ENCODE measurements at places on chromosomes 16 and 17.
A peak's percentile ranks its signal among the peaks of the same experiment; 100 is the strongest.

DNA sequence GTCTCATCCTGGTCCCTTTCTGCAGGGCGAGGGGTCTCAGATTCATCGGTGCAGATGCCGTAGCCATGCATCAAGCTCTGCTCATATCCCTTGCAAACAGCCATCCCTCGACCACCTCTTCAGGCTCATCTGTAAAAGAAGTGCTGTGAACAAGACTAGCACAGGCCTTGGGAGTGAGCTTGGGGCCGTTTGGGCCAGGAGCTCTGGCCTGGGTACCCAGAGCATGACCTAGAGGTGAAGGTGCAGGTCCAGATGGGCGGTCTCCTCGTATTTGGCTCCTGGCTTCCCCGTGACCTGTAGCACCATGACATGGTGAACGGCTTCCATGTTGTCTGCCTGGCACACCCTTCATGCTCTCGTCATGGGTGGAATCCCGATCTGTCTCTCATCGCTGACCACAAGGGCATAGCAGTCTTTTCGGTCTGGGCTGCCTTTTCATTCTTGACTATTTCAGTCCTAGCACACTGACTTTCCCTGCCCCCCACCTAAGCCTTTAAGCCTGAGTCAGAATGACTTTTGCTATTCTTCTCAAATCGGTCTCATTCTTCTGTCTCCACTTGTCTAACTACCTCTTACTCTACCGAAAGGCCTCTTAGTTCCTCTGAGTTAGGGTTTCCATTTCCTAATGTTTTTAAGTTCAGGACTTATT, 216.0 kb downstream of the FOXL1 start:
- DNase-seq: no peak

GRCh38 chr16:77433146-77433545, 1.7 kb downstream of the ADAMTS18 start:
- DNase-seq: no peak

DNA sequence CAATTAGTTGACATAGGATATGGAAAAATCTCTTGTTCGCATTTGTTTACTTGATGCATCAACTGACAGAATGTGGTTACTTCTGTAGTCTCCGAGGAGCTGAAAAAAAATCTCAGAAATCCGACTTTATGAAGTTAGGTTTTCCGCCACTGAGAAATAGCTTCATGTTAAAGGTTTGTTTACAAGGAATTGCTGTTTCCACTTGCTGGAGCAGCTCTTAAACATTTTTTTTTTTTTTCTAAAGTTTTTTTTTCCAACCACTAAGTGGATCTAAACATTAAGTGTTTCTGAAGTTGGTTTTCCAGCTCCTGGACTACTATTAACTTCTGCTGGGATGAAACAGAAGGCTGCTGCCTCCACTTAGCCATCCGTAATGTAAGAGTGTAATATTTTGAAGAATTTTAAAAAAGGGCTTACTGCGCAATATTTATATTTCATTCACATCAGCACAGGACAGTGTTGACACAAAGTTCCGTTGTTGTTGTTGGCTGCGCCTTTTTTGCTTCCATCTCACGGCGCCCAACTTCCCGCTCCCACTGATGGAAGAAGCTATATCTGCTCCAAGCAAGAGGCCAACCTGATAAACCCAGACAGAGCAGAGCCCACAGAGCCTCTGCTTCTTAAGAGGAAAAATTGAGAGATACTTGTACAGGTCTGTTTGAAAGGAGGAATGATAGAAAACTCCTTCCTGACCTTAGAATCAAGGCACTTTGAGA, 167.7 kb upstream of the KCNJ16 start:
- DNase-seq: no peak

- DNase-seq: no peak
Measured at GRCh38 chr17:76474238-76474637, 6.8 kb downstream of the AANAT start.

GRCh38 chr17:9520649-9521048, 55.0 kb downstream of the STX8 start:
- DNase-seq: no peak

GRCh38 chr17:61504697-61505096, 52.5 kb downstream of the TBX4 start:
- no peak for DNase-seq

- no peak for DNase-seq
Measured at GRCh38 chr17:76146053-76146851, 5.2 kb upstream of the FOXJ1 start.

DNA sequence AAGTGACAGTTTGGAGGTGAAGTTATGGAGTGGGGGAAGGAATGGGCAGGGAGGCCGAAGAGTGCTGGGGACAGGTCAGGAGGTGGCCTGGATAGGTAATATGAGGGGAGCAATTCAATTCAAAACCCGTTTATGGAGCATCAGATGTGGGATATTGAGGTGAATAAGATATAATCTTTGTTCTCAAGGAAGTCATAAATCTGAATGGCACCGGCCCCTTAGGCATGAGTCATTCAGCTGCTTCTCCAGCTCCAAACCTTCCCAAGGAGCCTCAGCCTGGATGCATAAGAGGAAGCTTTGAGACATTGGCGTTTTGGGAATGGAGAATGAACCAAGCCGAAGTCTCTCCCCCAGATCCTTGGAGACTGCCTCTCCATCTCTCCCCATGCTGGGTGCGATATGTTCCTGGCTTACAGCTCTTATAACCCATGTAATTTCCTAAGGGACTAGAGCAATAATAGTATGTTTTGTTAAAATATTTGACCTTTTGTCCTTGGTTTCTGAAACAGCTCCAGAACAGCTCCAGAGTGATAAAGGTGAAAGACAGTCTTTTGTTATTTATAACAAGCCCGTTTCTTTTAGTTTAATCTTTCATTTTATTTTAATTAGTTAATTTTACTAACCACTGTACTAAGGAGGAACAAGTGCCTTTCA, 1.7 kb downstream of the TUBG2 start:
- peak; percentile 65 for DNase-seq

Measured in prostate gland (tissue), 2 donors.